ENCODE measurements at places on chromosomes 12 and 14.

- no peak for DNase-seq
Observed at GRCh38 chr12:131063413-131063812, 109.7 kb downstream of the ADGRD1 start.

GRCh38 chr12:6603095-6603567, 4.0 kb downstream of the CHD4 start:
- no peak for DNase-seq

DNA sequence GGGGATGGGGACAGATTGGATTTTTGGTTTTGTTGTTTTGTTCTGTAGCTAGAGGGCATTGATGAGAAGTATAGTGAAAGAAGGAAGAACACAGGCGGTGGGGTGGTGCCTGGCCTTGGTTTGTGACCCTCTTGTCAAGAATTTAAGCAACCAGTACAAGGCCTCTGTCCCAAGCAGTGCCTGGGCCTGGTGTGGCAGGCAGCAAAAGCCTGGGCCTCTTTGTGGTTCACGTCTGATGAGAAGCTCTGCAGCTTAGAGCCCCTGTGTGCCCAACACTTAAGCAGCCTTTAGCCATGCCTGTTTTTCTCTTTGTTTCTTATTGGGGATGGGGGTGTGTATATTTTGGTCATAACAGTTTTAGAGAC, 98.0 kb downstream of the PPP2R5C start:
- DNase-seq, result no peak

DNA sequence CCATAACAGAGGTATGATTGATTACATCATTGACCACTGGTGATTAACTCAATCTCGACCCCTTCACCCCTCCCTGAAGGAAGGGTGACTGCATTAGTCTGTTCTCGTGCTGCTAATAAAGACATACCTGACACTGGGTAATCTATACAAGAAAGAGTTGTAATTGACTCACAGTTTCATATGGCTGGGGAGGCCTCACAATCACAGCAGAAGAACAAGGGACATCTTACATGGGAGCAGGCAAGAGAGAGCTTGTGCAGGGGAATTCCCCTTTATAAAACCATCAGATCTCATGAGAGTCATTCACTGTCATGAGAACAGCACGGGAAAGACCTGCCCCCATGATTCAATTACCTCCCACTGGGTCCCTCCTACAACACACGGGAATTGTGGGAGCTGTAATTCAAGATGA, 55.9 kb upstream of the TMCC3 start:
- DNase-seq, result peak; percentile 35

- DNase-seq, result no peak
Observed at GRCh38 chr12:13206560-13206897, 10.0 kb downstream of the EMP1 start.

DNA sequence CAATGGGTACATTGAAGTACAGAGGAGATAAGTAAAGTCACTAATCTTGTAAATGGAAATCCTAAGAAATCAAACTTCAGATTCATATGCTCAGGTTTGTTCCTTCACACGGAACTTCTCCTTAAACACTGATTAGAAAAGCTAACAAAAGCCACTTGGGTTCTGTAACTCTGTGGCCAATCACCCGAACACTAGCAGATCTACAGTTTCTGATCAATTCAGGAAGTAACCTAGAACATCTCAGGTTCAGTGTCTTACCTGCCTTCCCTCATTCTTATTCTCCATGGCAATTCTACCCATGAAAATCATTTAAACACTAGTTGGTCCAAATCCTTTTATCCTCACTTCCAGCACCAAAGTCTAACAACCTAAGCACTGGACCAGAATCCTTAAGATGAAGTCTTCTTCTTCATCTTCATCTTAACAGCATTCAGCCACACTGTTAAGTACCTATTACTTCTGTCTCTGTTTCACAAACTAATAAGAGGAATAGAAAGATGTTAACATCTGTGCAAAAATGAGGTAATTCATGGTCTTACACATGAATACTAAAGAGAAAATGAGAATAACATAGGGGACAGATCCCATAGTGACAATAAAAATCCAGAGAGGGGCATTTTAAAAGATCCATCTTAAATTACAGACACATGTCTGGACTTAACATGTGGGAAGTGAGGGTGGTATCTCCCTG, 184.5 kb downstream of the SSPN start:
- no peak for DNase-seq

GRCh38 chr12:122421187-122421820, 1.2 kb downstream of the CLIP1 start:
- DNase-seq, result peak; percentile 15

DNA sequence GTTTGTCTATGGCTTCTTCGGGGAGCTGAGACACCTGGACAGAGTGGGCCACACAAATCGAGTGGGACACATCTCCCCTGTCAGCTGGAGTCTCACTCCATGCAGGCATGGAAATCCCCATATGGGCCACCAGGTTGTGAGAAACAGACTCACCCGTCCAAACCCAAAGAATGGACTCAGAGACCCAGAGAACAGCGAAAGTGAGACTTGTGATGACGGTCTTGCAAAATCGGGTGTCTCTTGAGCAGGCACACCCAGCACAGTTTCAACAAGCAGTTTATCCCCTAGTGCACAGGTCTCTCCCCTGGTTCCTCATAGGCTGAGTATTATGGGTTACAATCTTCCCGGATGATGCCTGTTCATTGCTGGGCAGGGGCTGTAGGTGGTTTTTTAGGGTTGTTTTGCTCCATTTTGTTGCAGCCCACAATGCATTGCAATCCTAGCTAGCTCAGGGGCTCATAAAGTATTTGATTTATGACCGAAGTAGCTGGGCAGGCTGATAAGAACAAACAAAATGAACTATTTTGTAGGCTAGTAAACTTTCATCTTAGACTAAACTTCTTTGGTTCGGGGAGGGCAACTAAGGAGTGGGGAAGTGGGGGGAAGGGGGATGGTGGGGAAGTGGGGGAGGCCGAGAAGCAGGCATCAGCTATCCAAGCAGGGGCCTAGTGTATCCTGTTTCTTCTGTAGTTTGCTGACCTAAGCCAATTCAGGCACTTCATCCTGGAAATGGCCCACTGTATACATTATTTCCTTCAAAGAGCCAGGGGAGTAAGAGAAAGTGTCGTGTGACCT, 45.3 kb downstream of the IQSEC3 start:
- no peak for DNase-seq

- DNase-seq, result no peak
Observed at GRCh38 chr12:43969882-43970281, 134.0 kb downstream of the TMEM117 start.

GRCh38 chr12:123690191-123690840, 19.4 kb downstream of the TCTN2 start:
- DNase-seq, result no peak

GRCh38 chr12:25433581-25434325, 119.3 kb downstream of the LMNTD1 start:
- no peak for DNase-seq

DNA sequence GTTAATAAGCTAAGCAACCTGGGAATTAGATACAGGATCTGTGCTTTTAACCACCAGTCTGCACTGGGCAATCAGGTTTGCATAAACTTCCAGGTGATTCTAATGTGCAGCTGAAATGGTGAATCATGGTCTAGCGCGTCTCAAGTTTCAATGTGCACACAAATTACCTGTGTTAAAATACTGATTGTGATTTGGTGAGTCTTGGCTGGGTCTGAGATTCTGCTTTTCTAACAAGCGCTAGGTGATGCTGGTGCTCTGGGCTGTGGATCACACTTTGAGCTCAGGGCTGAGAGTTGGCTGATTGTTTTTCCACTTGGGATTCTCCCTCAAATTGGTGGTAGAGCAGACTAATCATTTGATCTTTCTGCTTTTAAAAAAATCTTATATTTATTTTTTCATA, 124.8 kb downstream of the C12orf75 start:
- DNase-seq, result no peak

DNA sequence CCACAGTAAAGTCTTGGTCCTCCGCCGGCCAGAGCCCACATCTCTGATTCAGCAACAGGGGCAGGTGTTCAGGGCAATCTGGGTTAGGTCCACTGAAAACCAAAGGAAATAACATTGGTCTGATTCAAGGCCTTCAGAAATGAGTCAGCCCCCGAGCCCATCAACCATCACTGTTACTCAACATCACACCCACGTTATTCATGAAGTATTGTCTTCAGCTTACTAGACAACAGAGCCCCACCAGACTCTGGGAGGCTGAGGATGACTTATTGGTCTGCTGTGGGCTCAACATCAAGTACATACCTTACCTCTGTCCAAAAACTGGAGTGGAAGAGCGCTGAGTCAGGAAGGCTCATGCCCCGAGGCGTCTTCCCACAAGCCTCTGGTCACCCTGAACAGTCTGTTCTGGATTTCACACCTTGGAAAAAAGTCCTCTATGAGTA, 97.5 kb downstream of the ZFP36L1 start:
- peak; percentile 51 for DNase-seq

DNA sequence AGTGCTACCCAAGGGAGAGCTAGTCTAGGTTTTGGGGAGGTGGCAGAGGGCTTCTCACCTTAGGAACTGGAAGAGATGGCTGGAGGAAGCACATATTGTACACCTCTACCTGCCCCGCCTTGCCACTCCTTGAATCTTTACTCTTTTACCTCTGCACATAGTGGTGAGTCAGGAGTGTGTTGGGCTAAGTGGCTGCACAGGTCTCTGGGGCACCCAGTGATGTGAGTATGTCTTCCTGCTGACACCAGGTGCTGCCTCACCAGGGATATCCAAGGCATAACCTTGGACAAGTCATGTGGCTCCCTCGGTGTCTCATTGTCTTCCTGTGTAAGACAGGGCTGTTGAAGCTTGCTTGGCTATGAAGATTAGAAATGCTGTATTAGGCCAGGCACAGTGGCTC, 19.8 kb upstream of the CABP1 start:
- no peak for DNase-seq

DNA sequence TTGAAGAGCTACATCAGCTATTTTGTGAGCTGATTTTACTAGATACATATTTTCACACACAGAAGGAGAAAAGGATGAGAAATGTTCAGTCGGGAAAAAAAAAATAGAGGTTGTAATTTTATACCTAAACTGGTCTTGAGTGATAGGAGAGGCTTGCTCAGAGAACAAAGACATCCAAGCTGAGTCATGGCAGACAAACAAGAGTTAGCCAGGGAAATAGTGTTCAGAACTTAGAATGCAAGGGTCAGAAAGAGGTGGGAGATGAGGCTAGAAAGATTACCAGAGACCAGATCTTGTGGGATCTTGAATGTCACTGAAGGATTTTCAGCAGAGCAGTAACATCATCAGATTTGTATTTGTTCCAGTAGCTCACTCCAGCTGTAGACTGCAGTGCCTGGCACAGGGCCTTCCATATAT, 121.9 kb upstream of the ATF1 start:
- DNase-seq, result no peak

DNA sequence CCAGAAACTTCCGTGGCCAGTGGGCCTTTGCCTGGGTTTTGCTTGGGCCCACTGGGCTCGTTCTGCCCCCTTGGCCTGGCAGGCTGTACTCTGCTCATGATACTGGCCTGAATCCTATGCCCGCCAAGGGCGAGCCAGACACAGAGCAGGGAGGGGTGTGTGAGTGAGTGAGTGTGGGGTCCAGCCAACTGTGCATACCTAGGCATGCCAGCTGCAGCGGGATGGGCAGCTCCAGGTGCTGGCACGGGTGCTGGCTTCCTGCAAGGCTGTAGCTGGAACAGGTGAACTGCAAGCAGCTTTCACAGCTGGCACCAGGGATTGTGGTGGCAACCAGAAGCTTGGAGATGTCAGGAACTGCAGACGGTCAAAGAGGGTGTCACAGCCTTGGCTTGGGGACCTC, 1276.4 kb downstream of the SLC16A7 start:
- DNase-seq, result no peak

DNA sequence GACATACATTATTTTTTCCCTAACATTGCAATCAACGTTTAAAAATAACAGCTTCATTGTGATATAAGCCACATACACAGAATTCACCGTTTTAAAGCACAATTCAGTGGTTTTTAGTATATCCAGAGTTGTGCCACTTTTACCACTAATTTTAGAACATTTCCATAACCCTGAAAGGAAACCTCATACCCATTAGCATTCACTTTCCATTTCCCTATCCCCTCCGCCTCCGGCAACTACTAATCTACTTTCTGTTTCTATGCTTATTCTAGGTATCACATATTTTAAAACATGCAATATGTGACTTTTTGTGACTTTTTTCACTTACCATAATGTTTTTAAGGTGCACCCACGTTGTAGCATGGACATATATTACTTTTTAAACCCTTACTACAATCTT, 55.6 kb upstream of the ISM2 start:
- no peak for DNase-seq

GRCh38 chr14:91891101-91891500, 23.8 kb upstream of the TC2N start:
- no peak for DNase-seq

DNA sequence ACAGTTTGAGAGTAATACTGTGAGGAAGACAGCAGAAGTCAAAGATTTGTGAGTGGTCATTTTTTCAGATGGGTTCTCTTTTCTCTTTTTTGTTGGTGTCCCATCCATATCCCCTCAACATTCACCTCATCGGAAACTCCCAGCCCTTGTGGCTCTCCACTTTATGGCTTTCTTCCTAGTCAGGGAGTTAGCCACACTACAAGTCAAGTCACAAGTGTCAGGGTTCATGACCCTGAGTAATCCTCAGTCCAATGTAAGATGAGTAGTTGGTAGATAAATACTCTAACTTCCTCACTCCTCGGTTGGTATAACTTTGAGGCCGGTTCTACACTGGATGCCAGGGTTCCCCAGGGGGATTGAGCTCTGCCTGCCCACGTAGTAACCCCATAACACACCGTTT, 41.4 kb downstream of the PTGER2 start:
- DNase-seq, result no peak

DNA sequence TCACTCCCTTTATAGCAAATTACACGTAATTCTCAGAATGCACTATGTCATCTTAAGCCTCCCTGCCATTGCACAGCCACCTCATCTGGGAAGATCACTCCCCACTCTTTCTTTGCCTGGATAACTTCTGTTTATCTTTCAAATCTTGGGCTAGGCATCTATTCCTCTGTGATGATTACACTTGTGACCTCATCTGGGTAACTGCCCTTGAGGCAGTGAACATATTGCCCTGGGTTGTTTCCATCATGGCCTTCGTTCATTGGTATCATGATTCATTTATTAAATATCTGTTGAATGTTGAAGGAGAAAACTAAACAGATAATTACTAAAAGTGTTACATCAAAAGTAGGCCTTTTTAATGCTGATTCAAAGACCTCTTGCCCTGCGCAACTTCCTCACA, 26.2 kb upstream of the PDE3A start:
- DNase-seq, result no peak

GRCh38 chr12:112928978-112929377, 9.3 kb upstream of the OAS3 start:
- DNase-seq, result no peak

DNA sequence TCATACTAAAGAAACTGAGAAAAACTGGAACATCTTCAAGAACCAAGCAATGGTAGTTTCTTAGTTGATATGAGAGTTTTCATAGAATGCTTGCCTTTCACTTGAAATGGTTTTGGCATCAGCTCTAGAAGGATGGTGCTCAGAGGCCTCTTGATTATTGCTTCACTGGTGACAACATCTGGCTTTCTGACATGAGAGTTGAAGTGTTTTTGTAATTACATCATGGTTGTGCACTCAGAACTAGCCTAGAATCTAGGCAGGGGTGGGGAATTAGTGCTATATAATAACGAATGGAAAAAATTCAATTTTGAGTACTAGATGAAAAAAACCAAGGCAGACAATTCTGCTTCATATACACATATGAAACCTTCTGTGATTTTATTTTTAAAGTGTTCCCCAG, 172.8 kb upstream of the LMNTD1 start:
- DNase-seq, result no peak

GRCh38 chr12:87441511-87441910, 587.7 kb downstream of the C12orf50 start:
- no peak for DNase-seq

GRCh38 chr14:53144244-53144643, 8.9 kb downstream of the DDHD1 start:
- DNase-seq, result no peak
